AG09309 (cell line): ENCODE measurements at places on chromosomes 6 and 20.

GRCh38 chr6:24494821-24495795, at the start of gene ALDH5A1:
Gene ALDH5A1 (plus strand): TSS chr6:24494969. CDS start chr6:24494997, 28 bp downstream.
- no peak for DNase-seq

DNA sequence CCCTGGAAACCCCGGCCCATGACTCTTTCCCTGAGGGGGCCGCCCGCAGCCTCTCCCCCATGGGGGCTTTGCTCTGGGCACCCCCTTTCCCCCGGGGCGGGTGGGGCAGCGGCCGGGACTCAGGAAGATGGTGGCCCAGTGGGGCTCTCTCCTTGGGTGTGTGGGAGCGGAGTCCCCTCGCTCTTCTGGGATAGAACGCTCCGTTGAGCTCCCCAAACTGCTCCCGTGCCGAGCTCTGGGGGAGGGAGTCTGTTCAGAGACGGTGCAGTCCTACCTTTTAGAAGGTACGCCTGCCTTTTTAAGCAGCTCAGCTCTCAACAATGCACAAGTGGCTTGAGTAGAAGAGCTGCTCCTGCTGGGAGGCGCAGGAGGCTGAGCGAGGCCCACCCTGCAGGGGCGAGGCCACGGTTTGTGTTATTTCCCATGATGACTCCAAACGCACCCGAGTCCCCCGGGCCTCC, 21.7 kb upstream of the BHLHE23 start:
- no peak for DNase-seq

DNA sequence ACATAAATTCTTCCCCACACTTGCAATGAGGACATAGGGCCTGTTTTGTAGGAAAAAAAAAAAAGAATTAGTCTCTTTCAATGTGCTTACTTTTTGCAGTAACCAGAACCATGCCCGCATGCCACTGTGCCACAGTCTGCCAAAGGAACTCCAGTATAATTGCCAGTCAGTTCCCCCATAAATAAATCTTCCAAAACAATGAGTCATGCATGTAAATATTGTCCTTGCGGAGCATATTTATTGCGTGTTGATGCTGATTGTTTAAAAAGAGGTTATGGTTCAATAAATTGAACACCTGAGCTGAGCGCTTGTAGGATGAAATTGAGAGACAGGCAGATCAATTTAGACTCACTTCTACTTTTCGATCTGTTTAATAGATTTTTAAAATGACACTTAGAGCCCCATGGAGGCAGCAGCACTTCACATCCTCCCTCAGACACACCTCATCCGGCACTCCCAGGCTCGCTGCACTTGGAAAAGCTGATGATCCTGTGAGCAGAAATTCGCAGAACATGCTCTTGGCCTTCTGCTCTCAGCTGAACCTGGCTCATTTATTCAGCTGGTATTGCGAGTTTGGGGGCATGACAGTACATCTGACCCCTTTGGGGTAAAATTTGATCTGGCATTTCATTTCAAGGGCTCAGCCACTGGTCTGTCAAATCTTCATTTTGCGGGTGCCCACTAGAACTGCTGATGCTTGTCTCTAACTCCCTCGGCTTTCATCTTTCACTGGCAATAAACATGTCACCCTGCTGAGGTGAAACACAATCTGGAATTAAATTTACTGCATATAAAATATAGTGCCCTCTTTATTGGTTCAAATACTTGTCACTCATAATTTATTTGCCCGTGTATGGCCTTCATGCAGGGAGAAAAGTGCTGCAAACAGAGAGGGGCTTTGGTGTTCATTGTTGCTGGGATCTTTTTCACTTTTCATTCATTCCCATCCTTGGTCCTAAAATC, 371.1 kb upstream of the POU3F2 start:
- no peak for DNase-seq

DNA sequence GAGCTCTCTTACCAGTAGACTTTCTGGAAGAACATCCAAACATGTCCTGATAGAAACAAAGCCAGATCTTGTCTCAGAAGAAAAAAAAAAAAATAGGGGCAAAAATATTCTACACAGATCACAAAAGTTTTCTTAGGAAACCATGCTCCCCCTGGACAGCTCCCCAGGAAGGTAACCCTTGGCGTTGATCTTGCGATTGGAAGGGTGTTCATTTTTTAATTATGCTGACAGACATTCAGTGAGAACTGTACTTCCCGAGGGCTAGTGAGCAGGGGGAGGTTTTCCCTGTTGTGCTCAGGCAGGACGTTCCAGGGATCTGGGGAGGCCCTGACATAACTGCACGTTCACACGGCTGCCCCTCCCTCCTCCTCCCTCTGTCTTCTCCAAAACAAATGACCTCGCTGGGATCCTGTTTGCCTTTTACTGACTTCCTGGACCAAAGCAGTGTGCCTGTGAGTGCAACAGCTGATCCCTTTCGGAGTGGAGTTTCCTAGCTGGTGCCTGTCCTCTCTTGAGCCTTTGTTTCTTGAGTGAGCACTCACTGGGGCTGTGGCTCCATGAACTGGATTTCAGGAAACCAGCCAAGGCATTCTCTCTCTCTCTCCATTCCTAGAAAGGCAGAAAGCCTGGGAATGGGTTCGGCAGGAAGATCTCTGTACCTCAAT, 46.7 kb downstream of the MARCKS start:
- peak; percentile 31 for DNase-seq

DNA sequence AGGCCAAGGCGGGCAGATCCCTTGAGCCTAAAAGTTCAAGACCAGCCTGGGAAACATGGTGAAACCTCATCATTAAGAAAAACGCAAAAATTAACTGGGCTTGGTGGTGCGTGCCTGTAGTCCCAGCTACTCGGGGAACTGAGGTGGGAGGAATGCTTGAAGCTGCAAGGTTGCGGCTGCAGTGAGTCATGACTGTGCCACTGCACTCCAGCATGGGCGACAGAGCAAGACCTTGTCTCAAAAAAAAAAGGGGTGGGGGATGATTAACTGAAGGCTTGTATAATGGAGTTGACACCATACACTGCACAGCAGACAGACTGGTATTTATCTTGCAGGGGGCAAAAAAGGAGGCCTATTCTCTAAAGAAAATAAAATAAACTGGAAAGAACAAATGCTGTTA, 27.7 kb downstream of the SRPK1 start:
- DNase-seq: no peak

DNA sequence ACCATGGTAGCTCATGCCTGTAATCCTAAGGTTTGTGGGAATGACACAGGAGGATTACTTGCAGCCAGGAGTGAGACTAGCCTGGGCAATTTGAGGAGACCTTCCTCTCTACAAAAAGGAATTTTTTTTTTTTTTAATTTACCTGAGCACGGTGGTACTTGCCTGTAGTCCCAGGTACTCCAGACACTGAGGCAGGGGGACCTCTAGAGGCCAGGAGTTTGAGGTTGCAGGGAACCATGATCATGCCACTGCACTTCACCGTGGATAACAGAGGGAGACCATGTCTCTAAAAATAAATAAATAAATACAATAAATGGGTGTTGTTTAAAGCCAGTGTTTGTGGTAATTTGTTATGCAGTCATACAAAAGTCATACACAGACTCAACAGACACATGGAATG, 2.4 kb upstream of the HLA-F start:
- DNase-seq: no peak

DNA sequence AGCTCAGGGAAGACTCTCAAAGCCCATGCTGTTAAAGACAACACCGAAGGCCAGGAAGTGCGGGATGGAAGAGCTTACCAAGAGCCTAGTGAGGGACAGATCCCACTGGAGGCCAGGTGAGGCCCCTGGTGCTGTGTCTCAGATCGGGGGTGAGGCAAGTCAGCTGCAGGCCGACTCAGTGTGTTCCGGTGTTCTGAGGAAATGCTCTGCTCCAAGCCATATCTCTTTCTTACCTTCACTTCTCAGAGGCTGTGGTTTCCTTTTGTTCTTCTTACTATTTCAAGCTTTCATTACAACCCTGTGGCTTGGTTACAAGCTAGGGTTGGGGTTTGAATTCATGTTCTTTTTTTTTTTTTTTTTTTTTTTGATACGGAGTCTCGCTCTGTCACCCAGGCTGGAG, 114.3 kb upstream of the ZFP64 start:
- no peak for DNase-seq

- no peak for DNase-seq
Observed at GRCh38 chr6:149938571-149939355, 3.1 kb upstream of the ULBP2 start.

DNA sequence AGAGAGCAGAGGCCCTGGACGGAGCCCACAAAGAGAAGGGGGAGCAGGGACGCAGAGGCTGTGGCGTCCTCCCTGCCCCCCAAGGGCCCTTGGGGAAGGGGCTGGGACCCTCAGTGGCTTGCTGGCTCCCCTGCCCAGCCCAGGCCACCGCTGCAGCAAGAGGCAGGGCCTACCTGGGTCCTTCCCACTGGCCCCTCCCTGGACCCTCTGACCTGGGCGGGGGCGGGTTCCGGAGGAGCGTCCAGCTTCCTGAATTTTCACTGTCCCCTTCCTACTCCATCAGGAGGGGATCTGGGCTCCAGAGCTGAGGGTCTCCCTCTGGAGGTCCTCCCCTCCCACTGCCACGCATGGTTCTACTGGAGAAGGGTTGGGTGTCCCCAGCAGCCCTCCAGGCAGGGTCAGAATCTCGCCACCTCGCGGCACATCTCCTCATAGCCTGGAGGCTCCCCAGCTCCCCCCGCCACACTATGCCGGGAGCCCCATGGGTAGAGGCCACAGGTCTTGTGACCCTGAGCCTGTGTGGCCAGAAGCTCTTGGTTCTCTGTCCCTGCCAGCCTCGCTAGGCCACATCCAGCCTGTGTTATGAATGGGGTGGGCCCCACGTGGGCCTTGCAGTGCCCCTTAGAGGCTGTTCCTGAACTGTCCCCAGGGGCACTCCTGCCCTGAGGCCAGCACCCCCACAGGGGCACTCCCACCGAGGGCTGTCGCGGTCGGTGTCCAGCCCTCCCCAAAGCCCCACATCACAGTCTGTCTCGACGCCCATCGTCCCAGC, 1.0 kb upstream of the SOX18 start:
- DNase-seq: no peak

DNA sequence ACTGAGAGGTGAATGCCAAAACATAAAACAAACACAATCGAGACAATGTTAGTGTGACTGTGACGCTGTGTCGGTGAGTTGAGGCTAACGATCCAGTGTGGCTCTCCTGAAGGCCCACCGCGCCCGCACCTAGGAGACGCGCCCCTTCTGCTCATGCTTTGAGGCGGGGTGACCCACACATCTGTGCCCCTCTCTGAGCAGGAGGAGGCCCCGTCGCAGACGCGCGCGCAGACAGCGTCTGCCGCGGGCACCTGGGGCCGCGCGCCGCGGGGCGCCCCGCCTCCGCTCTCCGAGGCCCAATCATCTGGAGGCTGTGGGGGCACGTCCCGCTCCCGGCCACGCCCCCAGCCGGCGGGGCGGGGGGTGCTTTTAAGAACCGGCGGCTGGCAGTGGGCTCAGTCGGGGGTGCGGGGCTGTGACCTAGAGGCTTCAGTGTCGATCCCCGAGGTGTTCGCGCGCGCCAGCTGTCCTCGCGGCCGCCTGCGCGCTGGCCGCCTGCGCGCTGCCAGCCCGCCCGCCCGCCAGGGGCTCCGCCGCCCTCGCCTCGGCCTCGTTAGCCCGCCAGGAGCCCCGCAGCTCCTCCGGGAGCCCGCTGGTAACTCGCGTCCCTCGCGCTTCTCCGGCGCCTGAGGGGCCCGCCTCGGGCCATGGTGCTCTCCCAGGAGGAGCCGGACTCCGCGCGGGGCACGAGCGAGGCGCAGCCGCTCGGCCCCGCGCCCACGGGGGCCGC, at the start of gene SLC16A10:
Gene SLC16A10, plus strand, starts transcription at position 398 of the 730 bp plus-strand sequence. Its CDS starts 250 bp downstream, at position 648.
- no peak for DNase-seq

DNA sequence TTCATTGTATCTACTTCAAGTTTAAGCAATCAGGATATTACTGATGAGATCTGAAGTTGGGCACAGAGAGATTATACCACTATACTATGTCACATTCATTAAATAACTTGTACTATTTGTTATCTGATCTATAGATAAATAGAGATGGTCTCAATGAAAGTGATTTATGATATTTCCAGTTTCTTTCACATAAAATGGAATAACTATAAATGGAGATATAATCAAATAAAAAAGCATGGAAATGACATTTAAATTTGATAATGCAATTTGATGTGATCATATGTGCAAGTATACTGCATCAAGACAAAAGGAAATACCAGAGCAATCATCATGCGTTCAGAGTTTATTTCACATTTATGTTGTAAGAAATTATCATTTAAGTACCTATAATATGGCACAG, 368.9 kb downstream of the PKHD1 start:
- no peak for DNase-seq

DNA sequence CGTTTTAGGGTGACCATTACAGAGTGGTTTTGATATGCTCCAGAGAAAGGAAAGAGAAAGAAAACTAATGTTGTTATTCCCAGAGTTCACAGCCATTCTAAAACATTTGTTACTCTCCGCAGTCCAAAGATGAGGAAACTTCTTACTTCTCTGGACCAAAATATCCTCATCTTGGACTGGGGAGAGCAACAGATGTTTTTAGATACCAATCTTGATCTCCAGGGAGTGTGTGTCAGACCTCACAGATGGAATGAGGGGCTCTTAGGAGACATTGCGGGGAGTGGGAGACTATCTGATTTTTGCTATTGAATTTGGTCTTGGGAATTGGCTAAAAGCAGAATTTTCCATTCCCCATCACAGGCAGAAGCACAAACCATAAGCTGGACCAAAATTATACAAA, 110.8 kb downstream of the TNFAIP3 start:
- DNase-seq: no peak

DNA sequence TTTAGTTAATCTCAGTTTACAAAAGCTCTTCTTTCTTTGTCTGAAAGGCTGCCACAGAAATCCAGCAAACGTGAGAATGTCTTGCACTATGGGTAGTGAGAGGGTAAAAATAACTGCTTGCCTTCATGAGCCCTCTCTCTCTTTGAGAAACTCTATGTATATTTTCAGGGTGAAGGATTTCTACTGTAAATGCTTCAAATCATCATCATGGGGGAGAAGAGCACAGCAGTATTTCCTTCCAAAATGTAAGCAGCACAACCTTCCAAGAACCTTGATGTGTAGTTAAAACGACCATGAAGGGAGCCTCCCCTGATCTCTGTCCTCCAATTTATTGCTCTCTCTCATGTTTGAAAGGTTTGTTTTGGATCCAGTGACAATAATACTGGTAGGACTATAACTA, 141.3 kb upstream of the CENPW start:
- no peak for DNase-seq

DNA sequence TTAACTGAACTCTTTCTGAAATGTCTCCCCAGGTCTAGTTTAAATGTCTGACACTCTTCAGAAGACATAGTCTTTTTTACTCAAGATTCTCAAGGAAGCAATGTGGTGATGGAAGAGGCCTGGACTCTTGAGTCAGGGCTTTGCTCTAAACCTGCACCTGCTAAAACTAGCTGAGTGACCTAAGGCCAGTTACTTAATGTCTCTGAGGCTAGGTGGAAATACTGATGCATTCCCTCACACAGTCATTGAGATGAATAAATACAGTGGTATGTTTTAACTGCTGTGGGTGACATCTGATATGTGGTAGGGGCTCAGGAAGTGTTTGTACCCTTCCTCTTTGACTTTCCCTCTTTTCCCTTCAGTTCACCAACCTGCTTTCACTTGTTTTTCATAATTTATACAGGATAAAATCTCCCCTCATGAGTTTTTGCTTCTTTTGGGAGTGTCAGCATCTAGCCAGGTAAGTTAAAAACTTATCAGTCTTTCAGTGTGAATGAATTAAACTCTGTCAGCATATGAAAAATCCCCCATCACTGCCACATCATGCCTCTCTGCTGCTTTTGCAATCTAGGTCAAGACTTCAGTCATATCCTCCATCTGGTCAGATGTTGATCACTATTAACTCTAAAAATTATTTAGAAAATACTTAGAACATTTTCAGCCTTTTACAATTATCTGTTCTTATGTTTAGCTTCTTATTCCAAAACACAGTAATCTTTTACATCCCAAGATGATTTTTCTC, 178.7 kb upstream of the TNFAIP3 start:
- no peak for DNase-seq

GRCh38 chr6:45094831-45095230, 233.3 kb upstream of the RUNX2 start:
- no peak for DNase-seq
